ENCODE measurements at places on chromosomes 13 and 19.

GRCh38 chr13:106568299-106569003 lies 514 bp upstream of the ARGLU1 start:
- DNase-seq: no peak

DNA sequence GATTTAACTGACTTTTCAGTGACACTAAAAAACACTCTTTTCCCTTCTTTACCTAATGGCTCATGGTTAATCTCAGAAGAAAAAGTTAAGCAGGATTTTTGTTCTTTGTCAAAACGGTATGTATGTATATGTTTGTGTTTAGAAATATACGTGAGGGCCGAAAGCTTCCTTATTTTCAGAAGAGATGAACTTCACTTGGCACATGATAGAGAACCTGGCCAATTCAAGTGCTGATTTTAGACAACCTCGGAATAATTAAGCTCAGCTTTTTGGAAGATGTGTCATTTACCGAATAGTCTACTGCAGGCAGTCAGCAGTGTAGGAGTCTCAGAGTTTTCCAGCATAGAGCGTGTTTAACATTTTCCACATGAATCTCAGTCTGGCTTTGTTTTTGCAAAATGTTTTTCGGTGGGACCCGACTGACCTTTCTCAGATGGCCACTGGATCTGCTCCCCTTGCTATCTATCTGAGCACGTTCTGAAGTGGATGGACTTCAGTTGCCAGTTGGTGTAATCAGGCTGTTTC lies 4.6 kb downstream of the RNASEH2B start:
- DNase-seq: no peak

GRCh38 chr19:30916238-30916637 lies 433.0 kb downstream of the TSHZ3 start:
- DNase-seq: no peak

DNA sequence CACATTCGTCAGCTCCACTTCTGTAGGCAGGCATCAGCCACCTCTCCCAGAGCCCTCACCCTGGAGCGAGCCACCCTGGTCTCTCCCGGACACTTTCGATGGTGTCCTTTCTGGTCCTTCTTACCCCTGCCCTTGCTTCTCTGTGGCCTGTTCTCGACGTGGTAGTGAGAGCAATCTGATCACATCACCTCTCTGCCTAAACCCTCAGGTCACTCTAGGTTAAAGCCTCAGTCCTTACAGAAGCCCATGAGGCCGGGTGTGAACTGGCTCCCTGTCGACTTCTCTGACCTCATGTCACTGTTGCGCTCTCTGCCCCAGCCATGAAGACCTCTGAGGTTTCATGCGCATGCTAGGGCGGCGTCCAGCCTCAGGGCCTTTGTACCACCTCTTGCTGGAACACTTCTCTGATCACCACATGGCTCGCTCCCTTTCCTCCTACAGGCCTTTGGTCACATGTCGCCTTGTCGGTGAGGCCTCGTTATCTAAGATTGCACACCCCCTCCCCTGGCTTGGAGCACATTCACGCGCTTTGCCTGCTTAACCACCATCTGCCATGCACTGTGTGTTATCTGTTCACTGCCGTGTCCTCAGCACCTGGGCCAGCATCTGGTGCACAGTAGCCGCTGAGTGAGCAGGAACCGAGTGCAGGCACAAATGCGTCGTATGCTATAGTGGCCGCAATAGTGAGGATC lies 101.5 kb downstream of the DPF1 start:
- DNase-seq: no peak

GRCh38 chr13:51793570-51794271 lies 10.2 kb downstream of the DHRS12 start:
- no peak for DNase-seq

DNA sequence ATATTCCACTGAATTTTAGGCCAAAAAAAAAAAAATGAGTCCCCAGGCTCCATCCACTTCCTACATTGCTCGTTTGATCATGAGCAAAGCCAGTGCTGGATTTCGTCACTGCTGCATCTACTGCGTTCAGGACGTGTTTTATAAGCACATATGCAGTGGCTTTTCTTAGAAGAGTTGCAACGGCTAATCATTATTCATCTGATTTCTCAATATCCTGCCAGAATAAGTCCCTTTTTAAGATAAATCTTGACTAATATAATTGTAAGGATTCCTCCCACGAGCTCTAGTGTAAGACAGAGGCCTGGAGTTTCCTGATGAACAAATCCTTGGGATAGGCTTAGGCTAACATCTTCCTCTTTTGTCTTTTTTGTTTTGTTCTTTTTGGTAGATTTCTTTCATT lies 19.5 kb downstream of the FAM124A start:
- no peak for DNase-seq

DNA sequence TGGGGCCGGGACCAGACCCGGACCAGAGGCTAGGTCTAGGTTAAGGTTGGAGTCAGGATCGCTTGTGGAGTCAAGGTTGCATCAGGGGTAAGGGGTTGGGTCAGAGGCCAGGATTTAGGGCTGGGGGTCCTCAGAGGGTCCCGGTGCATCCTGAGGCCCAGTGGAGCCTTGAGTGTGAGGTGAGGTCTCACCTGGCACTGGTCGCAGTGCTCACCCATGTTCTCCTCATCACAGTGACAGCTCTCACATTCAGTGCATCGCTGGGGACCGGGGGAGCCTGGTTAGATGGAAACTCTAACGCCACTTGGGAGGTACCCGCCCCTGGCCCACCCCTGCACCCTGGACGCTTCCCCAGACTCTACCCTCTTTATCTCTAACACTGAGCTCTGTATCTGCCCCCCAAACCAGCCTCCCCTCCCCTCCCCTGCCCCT lies 3.1 kb downstream of the HRC start:
- DNase-seq: no peak

DNA sequence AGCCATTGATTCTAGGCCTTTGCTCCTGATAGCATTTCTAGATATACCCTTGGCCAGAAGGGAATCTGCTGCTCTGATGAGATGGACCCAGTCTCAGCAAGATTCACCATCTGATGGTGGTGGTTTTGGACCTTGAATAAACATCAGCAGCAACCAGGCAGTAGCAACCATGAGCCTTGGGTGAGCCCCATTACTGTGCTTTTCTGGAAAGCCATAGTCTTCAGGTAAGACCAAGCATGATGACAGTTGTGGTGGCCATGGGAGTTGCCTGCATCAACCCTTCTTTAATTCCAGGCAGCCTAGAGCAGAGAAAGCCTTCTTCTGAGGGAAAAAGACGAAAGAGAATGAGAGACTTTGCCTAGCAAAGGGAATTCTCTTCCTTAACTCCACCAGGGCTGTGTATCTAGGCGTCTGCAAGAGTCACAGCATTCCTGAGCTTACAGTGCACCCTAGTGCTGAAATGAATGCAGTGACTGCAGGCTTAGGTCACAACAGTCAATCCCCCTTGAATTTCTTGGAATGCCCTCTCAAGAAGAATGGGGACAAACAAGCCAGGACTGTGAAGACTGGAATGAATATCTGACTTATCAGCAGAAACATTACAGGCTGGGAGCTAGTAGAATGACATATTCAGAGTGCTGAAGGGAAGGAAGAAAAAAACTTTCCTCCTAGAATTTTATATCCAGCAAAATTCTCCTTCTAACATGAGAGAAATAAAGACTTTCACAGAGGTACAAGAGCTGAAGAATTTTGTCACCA lies 942.4 kb upstream of the PCDH20 start:
- peak; percentile 48 for DNase-seq

- no peak for DNase-seq
Measured at GRCh38 chr13:94709001-94709834, 3.1 kb downstream of the SOX21 start.

DNA sequence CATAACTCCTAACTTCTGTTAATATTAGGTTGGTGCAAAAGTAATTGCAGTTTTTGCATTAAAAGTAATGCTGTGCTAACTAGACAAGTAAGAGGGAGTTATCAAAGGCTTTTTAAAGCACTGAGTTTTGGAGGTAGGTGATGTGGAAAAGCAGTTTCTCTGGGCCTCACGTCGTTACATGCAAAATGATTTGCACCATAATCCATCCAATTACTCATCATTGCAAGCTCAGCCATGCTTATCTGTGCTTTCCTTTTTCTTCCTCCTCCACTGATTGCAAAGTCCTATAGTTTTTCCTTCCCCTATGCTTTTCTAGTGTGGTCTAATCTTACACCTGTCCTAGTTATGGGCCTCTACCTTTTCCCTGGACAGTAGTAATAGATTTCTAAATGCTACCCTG lies 35.4 kb upstream of the INTS6 start:
- DNase-seq: no peak

- DNase-seq: no peak
Measured at GRCh38 chr13:31174018-31174417, 12.3 kb upstream of the HSPH1 start.

GRCh38 chr13:110201114-110201513 lies 105.8 kb downstream of the COL4A1 start:
- no peak for DNase-seq

- no peak for DNase-seq
Measured at GRCh38 chr13:114268344-114269280, 12.8 kb upstream of the UPF3A start.

GRCh38 chr13:45473627-45474026 lies 8.9 kb downstream of the COG3 start:
- no peak for DNase-seq

DNA sequence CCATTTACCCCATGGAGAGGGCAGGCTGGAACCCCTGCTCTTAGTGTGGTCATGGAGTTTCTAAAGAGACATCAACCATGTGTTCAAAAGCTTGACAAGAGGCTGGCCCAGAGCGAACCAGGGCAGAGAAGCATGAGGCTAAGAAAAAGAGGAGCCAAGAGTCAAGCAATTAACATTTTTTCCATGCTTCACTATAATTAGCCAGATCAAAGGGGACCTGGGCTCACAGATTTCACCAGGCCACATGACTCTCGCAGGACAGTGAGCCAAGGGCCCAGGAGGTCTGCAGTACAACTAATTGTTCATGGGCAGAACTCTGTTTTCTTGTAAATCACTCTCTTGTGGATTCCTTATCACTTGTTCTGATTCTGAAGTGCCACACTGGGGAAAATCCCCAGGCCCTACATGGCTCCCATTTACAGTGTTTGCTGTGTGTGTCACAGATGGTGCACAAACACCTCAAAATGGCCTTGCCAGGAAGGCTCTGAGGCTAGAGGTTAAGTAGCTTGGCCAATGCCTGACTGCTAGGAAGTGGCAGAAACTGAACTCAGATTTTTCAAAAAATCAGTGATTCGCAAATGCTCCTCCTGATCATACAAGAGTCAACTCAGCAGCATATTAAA lies 101.2 kb downstream of the LHFPL6 start:
- DNase-seq: peak; percentile 15

DNA sequence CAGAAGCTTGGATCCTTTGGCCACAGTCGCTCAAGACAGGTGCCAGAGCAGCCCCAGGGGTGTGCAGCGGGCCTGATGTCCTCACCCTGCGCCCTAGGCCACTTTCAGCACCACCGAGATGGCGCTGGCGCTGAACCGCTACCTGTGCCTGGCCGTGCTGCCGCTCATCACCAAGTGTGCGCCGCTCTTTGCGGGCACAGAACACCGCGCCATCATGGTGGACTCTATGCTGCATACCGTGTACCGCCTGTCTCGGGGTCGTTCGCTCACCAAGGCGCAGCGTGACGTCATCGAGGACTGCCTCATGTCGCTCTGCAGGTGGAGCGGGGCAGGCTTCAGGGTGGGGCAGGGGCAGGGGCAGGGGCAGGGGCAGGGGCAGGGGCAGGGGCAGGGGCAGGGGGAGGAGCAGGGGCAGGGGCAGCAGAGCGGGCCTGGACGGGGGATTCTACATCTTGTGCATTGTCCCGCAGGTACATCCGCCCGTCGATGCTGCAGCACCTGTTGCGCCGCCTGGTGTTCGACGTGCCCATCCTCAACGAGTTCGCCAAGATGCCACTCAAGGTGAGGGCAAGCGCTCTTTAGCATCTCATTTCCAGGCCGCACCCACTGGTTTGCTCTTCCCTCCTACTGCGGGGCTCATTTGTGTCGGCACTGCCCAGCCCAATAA lies 69.1 kb downstream of the RYR1 start:
- DNase-seq: no peak

GRCh38 chr13:65093357-65093756 lies 2136.8 kb downstream of the PCDH9 start:
- DNase-seq: no peak

DNA sequence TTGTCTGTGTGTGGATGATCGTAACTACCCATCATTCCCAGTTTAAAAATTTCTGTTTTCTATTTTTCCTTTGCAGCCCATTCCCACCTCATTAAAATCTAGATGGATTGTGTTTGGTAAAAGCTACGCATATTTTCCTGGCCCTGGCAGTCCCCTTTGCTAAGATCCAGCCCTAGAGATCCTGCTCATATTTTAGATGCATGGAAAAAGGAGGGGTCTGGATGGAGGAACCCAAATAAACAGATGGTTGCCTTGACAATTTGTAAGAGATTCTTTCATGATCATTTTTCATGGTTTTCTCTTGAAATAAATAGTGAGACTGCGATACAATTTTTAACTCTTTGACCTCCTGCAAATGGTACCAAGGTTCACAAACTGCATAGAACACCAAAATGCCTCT lies 174.4 kb downstream of the SLC7A1 start:
- DNase-seq: no peak

DNA sequence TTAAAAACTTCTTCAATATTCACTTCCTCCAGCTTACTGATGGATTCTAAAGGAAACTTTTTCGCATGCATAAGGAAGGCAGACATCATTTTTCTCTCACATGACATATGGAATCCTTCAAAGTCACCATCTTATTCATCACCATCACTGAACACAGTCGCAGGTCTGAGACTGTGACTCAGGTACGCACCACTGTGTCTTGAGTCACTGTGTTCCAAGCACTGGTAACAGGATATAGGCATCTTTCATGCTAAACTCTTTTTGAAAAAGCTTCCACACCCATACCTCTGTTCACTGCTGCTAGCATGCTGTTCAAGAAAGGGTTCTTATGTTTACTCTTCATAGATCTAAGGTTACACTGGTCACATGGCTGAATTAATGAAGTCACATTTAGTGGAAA lies 67.0 kb upstream of the SIAH3 start:
- no peak for DNase-seq

DNA sequence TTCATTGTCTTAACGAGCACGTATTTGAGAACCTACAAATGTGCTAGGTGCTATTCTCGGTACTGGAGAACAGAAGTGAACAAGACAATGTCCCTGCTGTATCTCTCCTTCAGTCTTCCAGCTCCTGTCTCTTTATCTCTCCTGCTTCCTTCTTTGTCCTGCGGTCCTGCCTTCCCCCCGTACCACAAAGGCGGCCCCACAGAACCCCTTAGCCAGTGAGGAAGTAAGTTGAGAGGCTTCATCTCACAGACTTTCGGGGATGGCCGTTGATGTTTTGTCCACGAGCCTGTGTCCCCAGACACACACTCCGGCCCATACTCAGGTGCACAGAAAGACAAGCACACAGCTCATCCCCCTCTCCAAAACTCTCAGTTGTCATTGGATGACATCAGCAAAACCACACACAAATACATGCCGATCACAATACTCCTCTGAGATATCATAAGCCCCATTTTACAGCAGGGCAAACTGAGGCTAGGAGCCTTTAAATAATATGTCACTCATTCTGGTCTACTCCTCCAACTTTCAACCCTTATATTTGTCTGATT lies 507 bp upstream of the SWSAP1 start:
- no peak for DNase-seq
